ENCODE measurements at places on chromosomes 11 and 22.

DNA sequence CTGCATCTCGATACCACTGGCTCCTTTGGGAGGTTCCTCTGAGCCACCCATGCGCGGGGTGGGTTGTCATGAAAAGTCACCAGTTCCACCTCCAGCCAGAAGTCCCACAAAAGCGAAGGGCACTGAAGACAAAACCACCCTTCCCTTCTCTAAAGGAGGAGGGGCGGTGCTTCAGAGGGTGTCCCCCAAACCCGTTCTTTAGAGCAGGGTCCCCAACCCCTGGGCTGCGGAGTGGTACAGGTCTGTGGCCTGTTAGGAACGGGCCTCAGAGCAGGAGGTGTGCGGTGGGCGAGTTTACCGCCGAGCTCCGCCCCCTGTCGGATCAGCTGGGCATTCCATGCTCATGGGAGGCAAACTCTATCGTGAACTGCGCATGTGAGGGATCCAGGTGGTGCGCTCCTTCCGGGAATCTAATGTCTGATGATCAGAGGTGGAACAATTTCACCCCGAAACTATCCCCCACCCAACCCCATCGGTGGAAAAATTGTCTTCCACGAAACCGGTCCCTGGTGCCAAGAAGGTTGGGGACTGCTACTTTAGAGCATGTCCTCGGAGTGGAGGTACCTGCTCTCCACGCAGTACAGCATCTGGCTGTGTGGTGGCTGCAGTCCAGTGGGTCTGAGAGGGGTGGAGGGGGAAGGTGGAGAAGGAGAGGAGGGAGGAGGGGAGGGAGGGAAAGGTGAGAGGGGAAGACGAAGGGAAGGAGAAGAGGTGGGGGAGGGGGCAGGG, 72.9 kb upstream of the SEPTIN5 start:
- no peak for DNase-seq

DNA sequence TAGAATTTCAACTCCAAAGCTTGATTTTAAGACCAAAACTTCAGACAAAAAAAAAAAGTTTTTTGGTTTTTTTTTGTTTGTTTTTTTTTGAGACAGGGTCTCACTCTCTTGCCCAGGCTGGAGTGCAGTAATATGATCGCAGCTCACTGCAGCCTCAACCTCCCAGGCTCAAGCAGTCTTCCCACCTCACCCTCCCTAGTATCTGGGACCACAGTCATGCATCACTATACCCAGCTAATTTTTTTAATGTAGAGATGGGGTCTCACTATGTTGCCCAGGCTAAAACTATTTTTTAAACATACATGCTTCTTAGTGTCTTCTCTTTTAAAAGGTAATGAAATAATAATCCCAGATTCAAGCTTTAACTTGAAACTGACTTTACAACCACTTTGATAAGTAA, 35.4 kb upstream of the GRK2 start:
- DNase-seq, result no peak

DNA sequence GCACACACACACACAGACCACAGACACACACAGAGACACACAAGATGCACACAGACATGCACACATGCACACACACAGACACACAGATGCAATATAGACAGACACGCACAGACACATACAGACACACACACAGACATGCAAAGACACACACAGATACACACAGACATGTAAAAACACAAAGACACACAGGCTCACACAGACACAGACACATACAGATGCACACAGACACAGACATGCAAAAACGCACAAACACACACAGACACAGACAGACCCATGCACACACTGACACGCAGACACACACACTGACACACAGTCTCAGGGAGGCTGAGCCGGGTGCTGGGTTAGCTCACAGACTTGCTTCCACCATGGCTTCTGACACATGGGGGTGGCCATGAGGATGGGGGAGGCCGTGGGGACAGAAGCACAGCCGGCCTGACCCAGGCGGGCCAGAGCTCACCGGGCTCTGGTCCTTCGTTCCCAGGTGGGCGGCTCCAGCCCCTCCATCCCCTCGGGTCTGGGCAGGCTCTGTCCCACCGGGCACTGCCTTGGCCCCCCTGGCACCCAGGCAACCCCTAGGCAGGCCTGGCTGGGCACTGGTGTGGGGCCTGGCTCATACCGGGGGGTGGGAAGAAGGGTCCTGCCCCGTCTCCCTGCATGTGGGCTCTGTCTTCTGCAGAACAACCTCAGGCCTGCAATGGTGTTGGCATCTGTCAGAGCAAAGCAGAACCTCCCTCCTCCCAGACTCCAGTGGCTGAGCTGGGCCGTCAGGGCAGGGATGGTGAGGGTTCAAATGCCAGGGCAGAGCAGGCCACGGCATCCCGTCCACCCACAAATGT, 1489.5 kb downstream of the BRD1 start:
- no peak for DNase-seq

GRCh38 chr11:95831198-95831883, 41.0 kb downstream of the CEP57 start:
- no peak for DNase-seq

DNA sequence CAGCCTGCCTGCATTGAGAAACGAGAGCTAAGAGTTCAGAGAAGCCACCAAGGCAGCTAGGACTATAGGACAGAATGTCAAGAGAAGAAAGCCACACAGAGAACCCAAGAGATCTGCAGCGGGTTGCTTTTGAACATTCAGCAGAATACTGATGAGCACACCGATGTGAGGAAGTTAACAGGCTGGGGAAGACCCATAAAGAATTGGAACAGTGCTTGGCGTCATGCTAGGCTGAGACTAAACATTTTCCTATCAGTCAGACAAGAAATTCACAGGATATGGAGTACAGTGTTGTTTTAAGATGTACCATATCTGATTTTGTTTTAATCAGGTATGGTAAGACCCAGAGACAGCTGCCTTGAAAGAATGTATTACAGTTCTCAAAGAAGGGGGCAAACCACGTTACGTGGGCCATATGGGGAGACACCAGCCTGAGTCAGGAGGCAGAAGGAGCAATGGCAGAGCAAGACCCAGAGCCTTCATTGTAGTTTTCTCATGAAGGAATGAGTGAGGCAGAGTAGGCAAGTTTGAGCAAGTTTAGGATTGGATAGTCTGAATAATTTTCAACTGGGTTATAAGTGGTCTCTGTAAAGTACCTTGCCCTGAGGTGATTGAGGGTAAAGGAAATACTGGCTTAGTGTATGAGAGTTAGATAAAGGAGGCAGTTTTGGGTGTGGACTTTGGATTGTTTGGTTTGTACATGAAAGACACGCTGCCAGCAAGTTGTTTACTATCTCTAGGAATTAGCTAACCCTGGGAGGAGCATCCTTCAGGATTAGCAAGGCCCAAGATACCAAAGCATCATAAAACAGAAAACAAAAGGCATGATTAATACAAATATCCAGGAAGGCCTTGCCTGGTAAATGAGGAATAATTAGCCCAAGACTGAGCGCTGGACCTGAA, 14.3 kb downstream of the LRRC75B start:
- DNase-seq, result no peak

DNA sequence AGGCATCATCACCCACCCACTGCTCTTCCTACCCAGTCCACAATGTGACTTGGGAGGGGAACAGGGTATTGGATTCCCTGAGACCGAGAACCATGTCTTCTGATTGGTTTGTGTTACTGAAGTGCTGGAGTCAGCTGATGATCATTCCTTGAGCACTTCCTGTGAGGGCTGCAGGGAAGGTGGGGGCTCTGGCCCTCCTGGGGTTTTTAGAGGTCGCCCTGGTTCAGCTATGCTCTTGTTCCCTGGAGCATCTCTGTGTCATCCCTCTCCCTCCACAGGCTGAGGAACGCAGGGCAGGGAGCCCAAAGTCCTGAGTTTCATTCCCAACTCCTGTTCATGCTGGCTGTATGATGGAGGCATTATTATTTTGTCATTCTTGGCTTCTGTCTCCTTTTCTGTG, 6.7 kb downstream of the ZC3H7B start:
- DNase-seq, result no peak

DNA sequence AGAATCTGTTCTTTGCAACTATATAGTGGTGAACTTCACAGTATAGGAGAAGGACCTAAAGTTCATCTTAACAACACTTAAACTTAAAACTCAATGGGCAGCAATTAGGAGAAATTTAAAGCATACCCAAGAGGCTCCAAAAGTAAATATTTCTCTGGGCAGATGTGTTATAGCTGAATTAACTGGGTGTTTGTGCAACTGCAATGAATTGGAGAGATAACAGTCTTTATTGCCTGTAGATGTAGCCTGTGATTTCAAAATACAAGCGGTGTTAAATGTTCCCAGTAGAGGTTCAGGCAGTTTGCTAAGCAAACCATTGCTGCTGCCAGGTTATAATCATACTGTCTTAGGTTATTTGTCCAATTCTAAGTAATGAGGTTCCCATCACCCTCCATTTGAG, 294.1 kb upstream of the MTNR1B start:
- DNase-seq, result no peak

DNA sequence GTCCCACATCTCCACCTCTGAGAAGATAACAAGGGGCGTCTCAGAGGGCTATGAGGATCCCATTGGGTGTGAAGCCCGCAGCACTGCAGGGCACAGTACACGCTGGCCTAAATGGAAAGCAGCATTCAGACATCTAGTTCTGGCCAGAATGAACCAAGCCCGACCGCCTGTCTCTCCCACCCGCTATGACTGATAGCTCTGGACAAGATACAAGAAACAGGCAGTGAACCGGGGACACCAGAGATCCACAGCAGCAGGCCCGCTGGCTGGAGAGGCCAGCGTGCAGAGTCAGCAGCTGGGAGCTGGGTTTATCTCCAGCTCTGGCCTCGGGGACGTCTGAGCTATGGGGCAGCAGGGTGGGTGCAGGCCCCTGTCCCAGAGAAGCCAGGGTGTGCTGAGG, 9.6 kb downstream of the CERK start:
- no peak for DNase-seq

DNA sequence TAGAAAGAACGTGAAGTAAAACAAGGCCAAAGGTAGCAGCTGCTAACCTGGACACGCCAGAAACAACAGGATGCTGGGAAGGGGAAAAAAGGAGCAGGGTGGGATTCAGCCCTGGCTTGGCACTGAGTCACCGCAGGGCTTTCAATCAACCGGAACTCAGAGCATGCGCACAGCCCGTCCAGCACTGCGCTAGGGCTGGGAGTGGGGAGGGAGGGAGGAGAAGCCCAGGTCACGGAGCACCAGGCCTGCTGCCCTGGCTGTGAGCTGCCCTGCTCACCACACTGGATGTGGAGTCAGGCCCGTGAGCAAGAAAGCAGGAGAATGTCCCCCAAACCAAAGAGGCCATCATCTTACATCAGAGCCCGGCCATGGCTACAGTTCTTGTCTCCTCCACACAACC, 51.5 kb downstream of the APOL1 start:
- no peak for DNase-seq

DNA sequence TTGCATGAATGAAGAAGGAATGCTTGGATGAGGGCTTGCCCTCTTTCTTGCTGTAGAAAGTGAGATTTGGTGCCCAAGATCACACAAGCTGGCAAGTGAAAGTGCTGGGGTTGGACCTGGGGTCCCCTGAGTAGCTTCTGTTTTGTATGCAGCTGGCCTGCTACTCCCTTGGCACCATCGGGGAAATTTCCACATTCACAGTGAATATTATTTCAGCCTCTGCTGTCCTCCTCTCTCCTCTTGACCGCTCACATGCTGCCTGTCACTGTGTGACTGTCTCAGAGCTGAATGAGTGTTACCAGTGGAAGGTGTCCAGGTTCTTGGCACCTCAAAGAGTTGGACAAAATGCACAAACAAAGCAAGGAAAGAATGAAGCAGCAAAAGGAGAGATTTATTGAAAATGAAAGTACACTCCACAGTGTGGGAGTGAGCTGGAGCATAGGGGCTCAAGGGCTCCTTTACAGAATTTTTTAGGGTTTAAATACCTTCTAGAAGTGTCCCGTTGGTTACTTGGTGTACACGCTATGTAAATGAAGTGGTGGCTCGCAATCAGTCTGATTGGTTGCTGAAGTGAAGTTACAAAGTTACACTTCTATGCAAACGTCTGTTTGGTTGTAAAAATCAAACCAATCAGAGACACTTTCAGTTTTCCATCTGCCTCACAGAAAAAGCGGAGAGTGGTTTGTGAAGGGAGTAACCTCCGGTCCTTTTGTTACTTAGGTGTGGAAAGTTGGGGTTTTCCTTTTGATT, 87.4 kb downstream of the DEPDC5 start:
- no peak for DNase-seq

GRCh38 chr11:133928628-133929059, 28.1 kb downstream of the IGSF9B start:
- no peak for DNase-seq

GRCh38 chr11:119056421-119056999, 495 bp downstream of the HYOU1 start:
- DNase-seq, result peak; percentile 6

GRCh38 chr22:46069521-46070214, 80.7 kb upstream of the PPARA start:
- DNase-seq, result no peak

GRCh38 chr11:8814209-8814922, 96.6 kb upstream of the AKIP1 start:
- DNase-seq, result no peak

DNA sequence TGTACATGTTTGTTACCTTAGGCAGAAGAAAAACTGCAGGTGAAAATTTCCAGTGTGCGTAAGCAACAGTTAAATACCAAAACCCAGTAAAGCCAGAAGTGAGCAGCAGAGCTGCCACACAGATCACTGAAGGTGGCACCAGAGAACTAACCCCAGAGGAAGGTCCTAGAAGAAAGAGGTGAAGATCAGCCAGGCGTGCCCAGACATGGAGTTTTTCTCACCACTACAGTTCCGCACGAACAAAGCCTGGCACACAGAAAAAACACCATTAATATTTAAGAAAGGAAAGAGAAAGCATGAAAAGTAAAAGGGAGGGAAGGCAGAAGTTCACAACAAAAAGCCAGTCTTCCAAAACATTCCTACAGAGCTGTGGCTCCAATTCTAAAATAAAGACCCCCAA, 60.7 kb downstream of the STK33 start:
- no peak for DNase-seq

- no peak for DNase-seq
Observed at GRCh38 chr11:108788565-108789199, 123.8 kb downstream of the DDX10 start.

- no peak for DNase-seq
Observed at GRCh38 chr11:128895526-128895925, 4.4 kb downstream of the KCNJ5 start.

DNA sequence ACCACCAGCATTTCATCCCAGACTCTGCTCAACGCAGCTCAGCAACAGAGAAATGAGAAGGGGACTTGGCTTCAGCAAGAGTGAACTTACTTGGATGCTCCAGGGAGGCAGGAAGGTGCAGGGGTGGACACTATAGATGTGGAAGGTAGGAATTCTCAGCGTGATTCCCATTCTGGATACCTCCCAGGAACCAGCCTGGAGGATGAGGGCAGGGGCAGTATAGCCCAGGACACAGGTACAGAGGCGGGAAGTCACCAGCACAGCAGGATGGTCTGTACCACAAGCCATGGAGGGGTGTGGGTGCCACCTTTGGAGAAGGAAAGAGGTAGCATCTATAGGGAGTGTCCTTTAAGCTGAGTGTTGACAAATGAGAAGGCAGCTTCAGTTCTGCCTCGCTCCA, 1275.2 kb downstream of the TBC1D22A start:
- no peak for DNase-seq
